Activated naive CD4-positive, alpha-beta T cell treated with anti-CD3 and anti-CD28 coated beads, Interleukin-2, amount 50 U/mL, for 72 hours (primary cell): ENCODE measurements at places on chromosomes 11 and 22. TPM values are rescaled to one million over a fixed set of nuclear protein-coding genes. Genes with fewer than 3 reads are reported as not detected.

The CABP4 gene
- 2.8 TPM for total RNA-seq

The CATSPER1 gene
- not detected for total RNA-seq

The APOA5 gene
- not detected for total RNA-seq

The TESMIN gene
- 6.3 TPM for total RNA-seq

The EHF gene
- not detected for total RNA-seq

The CEP126 gene
- 1.5 TPM for total RNA-seq

The FAM111B gene
- total RNA-seq: 42.8 TPM

The PGR gene
- not detected for total RNA-seq
